Thyroid gland (tissue), 4 donors: ENCODE measurements at places on chromosomes 2 and 18. TPM values are rescaled to one million over a fixed set of nuclear protein-coding genes. Genes with fewer than 3 reads are reported as not detected.

DNA sequence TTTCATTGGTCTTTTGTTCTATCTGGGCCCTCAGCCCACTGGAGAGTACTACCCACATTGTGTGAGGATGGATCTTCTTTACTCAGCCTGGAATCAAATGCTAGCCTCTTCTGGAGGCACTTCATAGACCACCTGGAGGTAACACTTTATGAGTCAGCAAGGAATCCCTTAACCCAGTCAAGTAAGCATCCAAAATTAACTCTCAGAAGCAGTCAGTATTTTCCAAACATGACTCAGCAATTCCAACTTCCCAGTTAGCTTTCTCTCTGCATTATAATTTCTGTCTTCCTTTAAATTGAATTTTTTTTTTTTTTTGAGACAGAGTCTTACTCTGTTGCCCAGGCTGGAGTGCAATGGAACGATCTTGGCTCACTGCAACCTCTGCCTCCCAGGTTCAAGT is 142.7 kb downstream of the ACKR3 start:
- peak overlapping the region; percentile 79 for H3K27ac ChIP-seq
- H3K27me3 ChIP-seq = no peaks in the 10 kb centered on the region
- no peak for DNase-seq
- no peaks in the 10 kb centered on the region for H3K36me3 ChIP-seq
- H3K4me3 ChIP-seq = no peak overlapping the region

DNA sequence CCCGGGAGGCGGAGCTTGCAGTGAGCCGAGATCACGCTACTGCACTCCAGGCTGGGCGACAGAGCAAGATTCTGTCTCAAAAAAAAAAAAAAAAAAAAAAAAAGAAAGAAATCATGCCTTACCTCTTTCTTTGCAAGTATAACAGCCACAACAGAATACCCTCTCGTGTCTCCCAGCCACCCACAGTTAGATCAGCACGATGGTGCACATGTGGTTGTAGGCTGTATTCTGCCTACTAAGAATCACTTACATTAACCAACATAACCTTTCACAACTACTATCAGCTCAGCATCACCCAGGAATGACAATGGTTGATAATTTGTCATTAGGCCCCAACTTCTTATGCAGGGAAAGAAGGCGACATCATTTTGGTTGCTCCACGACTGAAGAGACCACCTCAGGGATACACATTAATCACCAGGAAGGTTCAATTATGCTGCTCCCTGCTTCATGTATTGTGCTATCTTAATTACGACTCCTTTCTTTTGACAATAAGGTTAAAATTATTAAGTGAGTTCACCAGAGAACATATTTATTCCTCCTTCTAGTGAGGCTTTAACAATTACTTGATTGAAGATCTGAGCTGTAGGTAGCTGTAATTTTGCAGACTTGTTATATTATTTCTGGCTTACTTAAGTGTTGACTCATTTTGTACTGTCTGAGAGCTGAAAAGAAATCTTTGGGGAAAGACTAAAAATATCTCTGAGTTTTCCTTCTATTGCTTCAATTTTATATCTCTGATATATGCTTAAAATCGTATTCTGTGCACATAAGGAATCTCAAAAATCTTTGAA is 120.1 kb downstream of the LRP1B start:
- DNase-seq = no peak
- no peaks in the 10 kb centered on the region for H3K27me3 ChIP-seq
- no peaks in the 10 kb centered on the region for H3K36me3 ChIP-seq

- H3K36me3 ChIP-seq = no peaks in the 10 kb centered on the region
- no peaks in the 10 kb centered on the region for H3K4me1 ChIP-seq
- no peak overlapping the region for H3K27ac ChIP-seq
These were observed 91.4 kb upstream of the AQP4 start for GRCh38 chr18:26956863-26957262.

DNA sequence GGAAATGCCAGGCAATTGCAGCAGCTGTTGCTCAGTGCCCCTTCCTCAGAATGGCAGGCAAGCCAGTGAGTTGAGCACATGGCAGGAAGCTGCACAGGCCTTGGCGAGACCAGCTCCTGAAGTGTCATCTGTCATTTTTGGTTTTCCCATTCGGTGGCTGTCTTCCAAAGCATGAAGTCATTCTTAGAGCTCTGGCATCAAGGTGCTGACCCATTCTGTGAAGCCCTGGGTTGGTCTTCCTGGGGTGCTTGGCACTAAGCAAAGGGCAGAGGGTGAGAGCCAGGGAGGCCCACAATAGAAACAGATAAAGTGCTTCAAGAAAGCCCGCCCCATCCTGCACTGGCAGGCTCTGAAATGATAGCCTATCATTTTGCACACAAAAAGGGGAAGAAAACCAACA is 150.5 kb downstream of the VAPA start:
- no peak overlapping the region for H3K27ac ChIP-seq
- H3K36me3 ChIP-seq = no peaks in the 10 kb centered on the region
- no peaks in the 10 kb centered on the region for H3K27me3 ChIP-seq
- H3K4me1 ChIP-seq = no peaks in the 10 kb centered on the region

GRCh38 chr2:64101141-64101591 is 43.1 kb downstream of the PELI1 start:
- H3K27ac ChIP-seq = no peak overlapping the region
- DNase-seq = no peak
- H3K27me3 ChIP-seq = no peaks in the 10 kb centered on the region
- H3K4me1 ChIP-seq = no peaks in the 10 kb centered on the region

DNA sequence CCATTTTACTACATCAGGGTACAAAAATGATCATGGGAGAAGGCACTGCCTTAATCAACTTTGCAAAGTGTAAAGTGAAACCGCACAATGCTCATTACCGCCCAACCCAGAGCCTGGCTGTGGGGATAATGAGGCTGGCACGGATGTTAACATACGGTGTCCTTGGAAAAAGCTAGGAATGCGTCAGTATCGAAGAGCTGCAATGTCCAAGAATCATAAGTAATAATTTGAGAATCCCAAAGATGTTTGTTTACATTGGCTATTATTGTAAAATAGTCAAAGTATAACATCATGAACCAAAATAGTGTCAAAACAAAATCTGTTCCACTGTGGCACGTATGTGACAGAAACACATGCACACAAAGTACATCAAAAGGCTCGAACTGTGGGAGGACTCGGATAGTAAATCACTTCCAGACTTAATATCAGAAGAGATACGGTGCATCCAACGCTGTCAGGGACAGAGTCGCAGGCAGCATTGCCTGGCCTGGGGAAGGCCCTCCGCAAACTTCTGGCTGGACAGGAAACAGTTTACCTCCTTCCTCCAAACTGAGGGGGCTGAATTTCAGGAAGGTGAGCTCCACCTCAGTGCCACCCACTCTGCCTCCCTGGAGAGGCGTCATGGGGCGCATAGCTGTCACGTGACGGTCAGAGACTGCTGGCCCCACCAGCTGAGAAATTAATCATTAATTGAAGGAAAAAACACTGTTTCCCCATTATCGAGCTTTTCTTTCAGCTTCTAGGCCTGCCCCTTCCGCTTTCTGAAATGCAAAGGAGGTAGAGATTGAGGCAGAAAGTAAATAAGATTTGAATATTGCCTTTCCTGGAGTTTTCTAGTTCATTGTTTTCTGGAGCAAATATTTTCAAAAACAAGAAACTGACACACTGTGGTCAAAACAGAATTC is 1.8 kb upstream of the ID2 start:
- H3K4me1 ChIP-seq = peaks cover 32% of the 10 kb centered on the region
- H3K27me3 ChIP-seq = no peaks in the 10 kb centered on the region
- peak overlapping the region; percentile 73 for H3K4me3 ChIP-seq
- DNase-seq = peak; percentile 88
- peak overlapping the region; percentile 100 for H3K27ac ChIP-seq

DNA sequence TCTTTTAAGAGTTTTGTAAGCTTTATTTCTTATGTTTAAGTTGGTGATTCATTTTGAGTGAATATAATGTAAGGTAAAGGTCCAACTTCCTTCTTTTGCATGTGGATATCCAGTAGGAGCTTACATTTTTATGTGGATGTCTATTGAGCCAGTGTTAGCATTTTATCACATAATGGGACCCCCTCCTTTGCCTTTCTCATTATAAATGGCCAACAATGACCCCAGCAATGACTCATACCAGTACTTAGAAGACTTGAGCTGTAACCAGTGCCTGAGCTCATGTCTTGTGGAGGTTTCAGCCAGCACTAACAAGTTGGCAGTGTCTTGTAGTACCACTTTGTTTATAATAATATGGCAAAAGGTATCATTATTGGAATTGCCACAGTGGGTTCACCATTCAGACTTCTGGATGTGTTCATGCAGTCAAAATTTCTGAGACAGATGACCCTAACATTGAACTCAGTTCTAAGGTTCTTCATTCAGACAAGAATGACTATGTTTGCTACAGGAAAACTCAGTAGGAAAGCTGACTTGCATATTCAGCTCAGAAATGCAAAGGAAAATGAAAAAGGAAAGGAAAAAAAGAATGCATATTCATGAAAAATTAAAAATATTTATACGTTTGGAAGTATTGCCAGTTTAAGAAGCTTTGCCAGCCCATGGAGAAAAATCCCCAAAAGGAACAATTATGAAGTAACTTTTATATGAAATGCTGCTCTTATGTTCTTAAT is 41.0 kb downstream of the CDKL4 start:
- H3K4me3 ChIP-seq = no peak overlapping the region
- DNase-seq = no peak
- no peaks in the 10 kb centered on the region for H3K36me3 ChIP-seq
- H3K27me3 ChIP-seq = no peaks in the 10 kb centered on the region

DNA sequence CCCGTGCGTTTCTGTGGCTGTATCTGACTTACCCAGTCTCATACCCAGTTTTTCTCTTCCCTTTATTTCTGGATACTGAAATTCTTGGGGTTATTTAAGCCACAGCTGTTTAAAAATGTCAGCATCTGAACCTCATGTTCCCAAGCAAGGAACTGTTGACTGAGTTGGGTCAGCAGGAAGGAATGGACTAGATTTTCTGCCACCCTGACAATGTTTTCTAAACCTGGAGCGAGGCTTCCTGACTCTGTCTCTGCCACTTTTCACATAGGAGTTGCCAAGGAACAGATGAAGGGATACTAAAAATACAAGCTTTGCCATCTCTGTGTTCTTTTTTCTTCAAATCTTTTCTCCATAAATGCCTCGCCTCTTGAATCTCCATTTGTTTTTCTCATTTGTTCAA is 29.0 kb upstream of the SCYGR1 start:
- no peaks in the 10 kb centered on the region for H3K4me1 ChIP-seq
- no peaks in the 10 kb centered on the region for H3K27me3 ChIP-seq

SULT1C2 gene
- 34.1 TPM for total RNA-seq

SOX11 gene
- not detected for total RNA-seq

FAP gene
- 7.8 TPM for total RNA-seq

UGT1A5 gene
- 0.94 TPM for total RNA-seq

DNA sequence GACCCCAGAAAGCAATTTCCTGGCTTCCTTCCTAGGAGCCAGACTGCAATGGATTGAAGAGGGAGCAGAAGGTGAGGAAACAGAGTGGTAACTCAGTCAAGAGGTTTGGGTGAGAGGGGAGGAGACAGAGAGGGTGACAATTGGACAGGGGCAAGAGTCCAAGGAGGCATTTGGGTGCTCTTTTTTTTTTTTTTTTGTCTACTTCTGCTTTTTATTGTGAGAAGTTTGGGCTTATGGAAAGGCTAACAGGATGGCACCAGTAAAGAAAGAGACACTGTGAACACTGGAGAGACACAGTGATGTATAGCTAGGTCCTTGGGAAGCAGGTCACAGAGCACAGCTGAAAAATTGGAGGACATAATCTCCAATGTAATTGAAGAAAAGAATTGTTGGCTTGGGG is 25.0 kb downstream of the CYBRD1 start:
- no peaks in the 10 kb centered on the region for H3K4me1 ChIP-seq
- H3K36me3 ChIP-seq = no peaks in the 10 kb centered on the region
- no peak overlapping the region for H3K4me3 ChIP-seq
- no peak for DNase-seq
- H3K27me3 ChIP-seq = no peaks in the 10 kb centered on the region

C2orf15 gene
- total RNA-seq = 2.0 TPM

IL36G gene
- not detected for total RNA-seq

DNA sequence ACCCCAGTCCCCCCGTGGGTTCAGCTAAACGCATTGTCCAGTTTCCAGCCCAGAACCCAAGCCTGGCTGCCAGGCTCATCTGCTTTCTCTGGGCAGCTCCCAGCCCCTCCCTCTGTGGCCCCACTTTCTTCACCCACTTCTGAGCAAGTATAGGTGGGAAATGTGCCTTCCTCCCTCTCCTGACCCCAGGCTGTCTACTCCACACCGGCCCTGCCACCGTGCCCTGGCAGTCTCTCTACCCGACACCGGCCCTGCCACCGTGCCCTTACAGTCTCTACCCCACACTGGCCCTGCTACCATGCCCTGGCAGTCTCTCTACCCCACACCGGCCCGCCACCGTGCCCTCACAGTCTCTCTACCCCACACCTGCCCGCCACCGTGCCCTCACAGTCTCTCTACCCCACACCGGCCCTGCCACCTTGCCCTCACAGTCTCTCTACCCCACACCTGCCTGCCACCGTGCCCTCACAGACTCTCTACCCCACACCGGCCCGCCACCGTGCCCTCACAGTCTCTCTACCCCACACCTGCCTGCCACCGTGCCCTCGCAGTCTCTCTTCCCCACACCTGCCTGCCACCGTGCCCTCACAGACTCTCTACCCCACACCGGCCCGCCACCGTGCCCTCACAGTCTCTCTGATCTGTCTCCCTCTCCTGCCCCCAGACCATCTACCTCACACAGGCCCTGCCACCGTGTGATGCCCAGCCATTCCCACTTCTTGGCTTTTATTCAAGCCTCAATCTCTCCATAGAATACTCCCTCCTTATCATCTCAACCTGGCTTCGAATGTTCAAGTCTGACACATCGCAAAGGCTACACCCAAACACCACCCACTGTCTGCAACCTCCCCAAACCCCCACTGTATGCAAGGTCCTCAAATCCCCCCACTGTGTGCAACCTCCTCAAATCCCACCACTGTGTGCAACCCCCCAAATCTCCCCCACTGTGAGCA is 108.9 kb downstream of the TPO start:
- peaks cover 46% of the 10 kb centered on the region for H3K36me3 ChIP-seq
- H3K4me1 ChIP-seq = no peaks in the 10 kb centered on the region
- no peak overlapping the region for H3K27ac ChIP-seq
- H3K4me3 ChIP-seq = no peak overlapping the region
- H3K27me3 ChIP-seq = no peaks in the 10 kb centered on the region

DNA sequence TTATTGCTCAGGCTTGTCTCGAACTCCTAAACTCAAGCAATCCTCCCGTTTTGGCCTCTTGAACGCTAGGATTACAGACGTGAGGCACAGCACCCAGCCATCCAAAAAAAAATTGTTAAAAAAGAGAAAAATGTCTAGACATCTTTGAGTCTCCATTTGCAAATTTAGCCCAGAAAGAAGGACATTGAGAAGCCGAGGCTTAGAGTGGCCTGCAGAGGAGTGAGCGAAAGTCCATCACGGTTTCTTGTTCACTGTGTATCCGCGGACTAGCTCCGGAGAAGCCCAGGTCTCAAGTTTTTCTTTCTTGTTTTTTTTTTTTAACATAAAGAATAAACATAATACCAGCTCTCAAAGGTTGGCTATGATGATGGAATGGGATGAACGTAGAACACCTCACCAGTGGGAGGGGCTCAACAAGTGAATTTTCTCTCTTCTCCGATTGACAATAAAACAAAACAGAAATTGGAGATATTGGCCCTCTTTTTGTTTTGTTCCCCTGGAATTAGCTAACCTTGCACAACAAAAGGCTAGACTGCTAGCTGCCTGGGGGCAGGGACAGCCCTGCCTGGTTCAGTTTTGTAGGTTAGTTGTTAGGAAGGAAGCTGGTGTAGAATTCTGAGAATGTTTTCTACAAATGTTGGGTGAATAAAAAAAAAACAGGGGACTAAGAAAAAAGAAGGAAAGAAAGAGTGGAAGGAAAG is 163.4 kb downstream of the MYCN start:
- H3K4me3 ChIP-seq = no peak overlapping the region
- no peaks in the 10 kb centered on the region for H3K4me1 ChIP-seq
- no peak for DNase-seq
- H3K27me3 ChIP-seq = no peaks in the 10 kb centered on the region

MAP4K4 gene
- total RNA-seq = 37.1 TPM
